Pancreas (tissue), 10 donors: ENCODE measurements at places on chromosomes 6 and 20. TPM values are rescaled to one million over a fixed set of nuclear protein-coding genes. Genes with fewer than 3 reads are reported as not detected.

GRCh38 chr6:71082033-71082650 lies 125.3 kb upstream of the B3GAT2 start:
- H3K4me3 ChIP-seq: no peak overlapping the region
- H3K27ac ChIP-seq: no peak overlapping the region
- H3K27me3 ChIP-seq: no peaks in the 10 kb centered on the region
- no peak for DNase-seq
- H3K4me1 ChIP-seq: peaks cover 5% of the 10 kb centered on the region

Gene FAM209B
- 1.7 TPM for polyA plus RNA-seq

Gene PNLDC1
- polyA plus RNA-seq: 1.4 TPM

Gene CLVS2
- polyA plus RNA-seq: under 0.01 TPM

DNA sequence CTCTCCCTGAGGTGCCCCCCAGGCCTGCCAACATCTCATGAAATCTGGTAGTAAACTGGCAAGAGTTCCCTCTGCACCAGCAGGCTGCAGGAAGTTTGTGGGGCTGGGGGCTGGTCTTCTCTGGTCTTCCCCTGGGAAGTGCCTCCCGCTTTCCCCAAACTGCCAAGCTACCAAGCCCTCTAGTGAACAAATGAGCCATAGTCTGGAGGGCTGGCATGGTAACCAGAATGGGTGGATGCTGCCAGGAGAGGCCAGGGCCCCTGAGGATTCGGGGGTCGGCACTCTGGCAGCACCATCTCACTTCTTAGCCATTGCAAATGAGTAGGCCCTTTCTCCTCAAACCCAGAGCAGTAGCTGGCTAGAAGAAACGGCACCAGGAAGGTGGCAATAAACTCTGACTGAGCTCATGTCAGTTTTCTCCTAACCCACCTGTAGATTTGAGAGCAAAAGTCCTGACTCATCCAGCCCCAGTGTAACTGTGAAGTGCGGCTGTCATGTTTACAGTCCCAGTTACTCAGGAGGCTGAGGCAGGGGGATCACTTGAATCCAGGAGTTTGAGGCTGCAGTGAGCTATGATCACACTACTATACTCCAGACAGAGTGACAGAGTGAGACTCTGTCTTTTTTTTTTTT lies 35.9 kb downstream of the ZC3H12D start:
- H3K36me3 ChIP-seq: no peaks in the 10 kb centered on the region
- DNase-seq: no peak
- H3K27ac ChIP-seq: no peak overlapping the region
- H3K4me1 ChIP-seq: peaks cover 6% of the 10 kb centered on the region

DNA sequence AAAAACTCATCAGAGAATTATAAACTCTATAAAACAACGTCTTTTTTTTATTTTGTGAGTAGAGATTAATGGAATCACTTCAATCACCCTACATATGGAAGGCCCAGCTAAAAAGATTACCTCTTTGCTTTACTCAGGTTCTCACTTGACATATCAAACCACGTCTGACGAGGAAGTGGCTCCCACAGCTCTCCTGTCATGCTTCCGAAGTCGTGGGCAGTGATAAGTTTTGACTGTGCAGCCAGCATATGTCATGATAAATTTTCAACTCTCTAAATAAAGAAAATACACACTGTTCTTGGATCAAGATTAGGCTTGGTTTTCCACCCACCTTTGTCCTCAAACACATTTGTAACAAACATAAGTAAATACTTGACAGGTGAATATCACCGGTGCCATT lies 279.5 kb upstream of the RNF217 start:
- H3K36me3 ChIP-seq: no peaks in the 10 kb centered on the region
- H3K27ac ChIP-seq: no peak overlapping the region
- no peaks in the 10 kb centered on the region for H3K4me1 ChIP-seq
- H3K27me3 ChIP-seq: no peaks in the 10 kb centered on the region
- no peak overlapping the region for H3K4me3 ChIP-seq

DNA sequence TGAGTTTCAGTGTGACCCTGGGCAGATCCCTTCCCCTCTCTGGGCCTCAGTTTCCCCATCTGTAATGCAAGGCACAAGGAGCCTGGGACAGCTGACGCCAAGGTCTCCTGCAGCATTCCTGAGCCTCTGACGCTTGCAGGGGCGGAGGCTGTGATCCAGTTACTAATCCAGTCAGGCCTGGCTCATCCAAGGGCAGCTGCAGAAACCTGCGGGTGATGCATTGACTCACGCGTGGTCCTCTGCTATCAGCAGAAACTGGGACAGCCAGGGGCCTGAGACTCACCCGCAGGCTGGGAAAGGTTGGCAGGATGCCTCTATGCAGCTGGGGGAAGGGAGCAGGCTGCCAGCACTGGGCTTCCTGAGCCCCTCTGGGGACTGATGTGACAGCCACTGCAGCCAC lies 65.0 kb upstream of the SIRPA start:
- DNase-seq: peak; percentile 48
- peak overlapping the region; percentile 86 for H3K27ac ChIP-seq
- no peaks in the 10 kb centered on the region for H3K4me1 ChIP-seq
- H3K4me3 ChIP-seq: no peak overlapping the region

Gene NAA20
- 124 TPM for polyA plus RNA-seq

DNA sequence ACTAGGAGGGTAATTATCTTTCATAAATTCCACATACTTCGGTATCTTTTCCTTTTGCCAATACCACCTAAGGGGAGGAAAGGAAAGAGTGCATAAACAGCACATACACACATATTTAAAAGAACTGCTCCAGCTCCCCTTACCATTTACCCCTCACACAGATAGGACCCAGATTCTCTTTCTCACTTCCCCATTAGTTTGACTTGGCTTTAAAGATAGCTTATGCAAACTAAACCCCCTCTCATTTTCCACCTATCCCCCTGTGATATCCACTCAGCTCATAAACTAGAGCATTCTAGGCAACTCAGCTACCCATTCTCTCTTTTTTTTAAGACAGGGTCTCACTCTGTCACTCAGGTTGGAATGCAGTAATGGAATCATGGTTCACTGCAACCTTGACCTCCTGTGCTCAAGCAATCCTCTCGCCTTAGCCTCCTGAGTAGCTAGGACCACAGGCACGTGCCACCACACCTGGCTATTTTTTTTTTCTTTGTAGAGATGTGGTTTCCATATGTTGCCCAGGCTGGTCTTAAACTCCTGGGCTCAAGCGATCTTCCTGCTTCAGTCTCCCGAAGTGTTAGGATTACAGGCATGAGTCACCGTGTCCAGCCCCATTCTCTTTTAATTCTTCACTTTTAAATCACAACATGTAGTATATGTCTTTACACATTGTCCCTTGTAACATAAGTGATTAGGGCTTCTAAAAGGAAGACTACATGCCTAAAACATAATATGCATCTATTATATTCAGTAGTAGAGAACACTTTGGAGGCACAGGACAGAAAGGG lies 4.0 kb downstream of the FUCA2 start:
- no peak overlapping the region for H3K27ac ChIP-seq
- H3K27me3 ChIP-seq: no peaks in the 10 kb centered on the region
- peaks cover 16% of the 10 kb centered on the region for H3K36me3 ChIP-seq
- no peak for DNase-seq

Gene PARD6B
- polyA plus RNA-seq: 4.2 TPM

DNA sequence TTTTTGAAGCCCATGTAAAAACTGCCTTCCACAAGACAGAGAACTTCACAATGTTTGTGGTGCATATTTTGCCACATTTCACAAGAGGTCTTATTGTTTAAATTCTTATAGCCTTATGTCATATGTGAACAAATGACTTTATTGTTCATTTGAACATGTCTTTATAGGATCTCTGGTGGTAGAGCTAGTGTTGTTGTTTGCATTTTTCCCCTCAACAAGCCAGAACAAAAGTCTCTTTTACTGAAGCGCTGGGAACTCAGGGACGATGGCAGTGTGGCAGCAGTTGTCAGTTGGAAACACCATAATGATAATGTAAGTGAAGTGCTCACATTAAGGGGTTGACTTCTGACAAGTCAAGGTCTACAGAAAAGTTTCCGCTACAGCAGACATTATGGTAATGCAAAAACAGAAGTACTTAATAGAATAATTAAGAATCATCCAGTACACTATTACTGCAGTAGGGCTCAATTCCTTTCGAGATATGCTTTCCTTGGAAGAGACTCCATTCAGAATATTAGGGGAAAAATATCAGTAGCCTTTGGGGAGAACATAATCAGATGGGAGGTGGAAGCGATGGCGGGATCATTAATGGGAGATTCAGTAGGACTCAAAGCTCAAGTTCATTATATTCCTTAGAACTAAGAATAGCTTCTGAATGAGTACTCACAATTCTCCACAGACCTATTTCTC lies 180.0 kb downstream of the GJA10 start:
- no peaks in the 10 kb centered on the region for H3K27me3 ChIP-seq
- H3K4me3 ChIP-seq: no peak overlapping the region
- no peak for DNase-seq
- no peaks in the 10 kb centered on the region for H3K4me1 ChIP-seq
- no peak overlapping the region for H3K27ac ChIP-seq

GRCh38 chr6:112557435-112557834 lies 210.3 kb downstream of the RFPL4B start:
- H3K27ac ChIP-seq: no peak overlapping the region
- no peak for DNase-seq
- H3K36me3 ChIP-seq: no peaks in the 10 kb centered on the region

Gene HMGA1
- 17.0 TPM for polyA plus RNA-seq

DNA sequence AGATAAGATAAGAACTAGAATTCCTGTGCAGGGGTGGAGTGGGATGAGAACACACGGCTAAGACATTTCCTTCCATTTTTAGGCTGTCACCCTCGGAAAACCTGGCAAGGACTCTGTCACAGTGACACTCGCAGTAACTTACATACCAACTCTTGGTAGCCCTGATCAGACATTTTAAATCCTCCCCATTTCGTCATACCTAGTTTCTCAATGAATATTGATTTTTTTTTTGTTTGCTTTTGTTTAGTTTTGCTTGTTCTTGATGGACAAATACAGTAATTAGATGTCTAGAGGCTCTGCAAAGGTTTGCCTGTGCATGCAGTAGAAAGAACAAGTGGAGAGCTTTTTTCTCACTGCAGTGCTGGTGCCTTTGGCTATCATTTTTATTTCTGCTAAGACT lies 213.0 kb upstream of the FAM83B start:
- no peak overlapping the region for H3K4me3 ChIP-seq
- no peaks in the 10 kb centered on the region for H3K36me3 ChIP-seq
- DNase-seq: no peak
- no peak overlapping the region for H3K27ac ChIP-seq

GRCh38 chr6:54813892-54814291 lies 32.7 kb upstream of the FAM83B start:
- no peak overlapping the region for H3K4me3 ChIP-seq
- no peaks in the 10 kb centered on the region for H3K27me3 ChIP-seq
- no peak for DNase-seq

GRCh38 chr6:110389689-110390382 lies 25.5 kb downstream of the DDO start:
- H3K27me3 ChIP-seq: no peaks in the 10 kb centered on the region
- H3K4me1 ChIP-seq: no peaks in the 10 kb centered on the region
- no peak overlapping the region for H3K27ac ChIP-seq
- H3K4me3 ChIP-seq: no peak overlapping the region
- no peaks in the 10 kb centered on the region for H3K36me3 ChIP-seq

- no peak for DNase-seq
- no peaks in the 10 kb centered on the region for H3K36me3 ChIP-seq
- H3K27ac ChIP-seq: no peak overlapping the region
- peaks cover 14% of the 10 kb centered on the region for H3K4me1 ChIP-seq
- no peak overlapping the region for H3K4me3 ChIP-seq
Observed at GRCh38 chr6:35356391-35356790, 14.0 kb downstream of the PPARD start.
